Mesenteric fat pad (tissue), 1 donor: ENCODE measurements at places on chromosomes 7 and 10. TPM values are rescaled to one million over a fixed set of nuclear protein-coding genes. Genes with fewer than 3 reads are reported as not detected.

DNA sequence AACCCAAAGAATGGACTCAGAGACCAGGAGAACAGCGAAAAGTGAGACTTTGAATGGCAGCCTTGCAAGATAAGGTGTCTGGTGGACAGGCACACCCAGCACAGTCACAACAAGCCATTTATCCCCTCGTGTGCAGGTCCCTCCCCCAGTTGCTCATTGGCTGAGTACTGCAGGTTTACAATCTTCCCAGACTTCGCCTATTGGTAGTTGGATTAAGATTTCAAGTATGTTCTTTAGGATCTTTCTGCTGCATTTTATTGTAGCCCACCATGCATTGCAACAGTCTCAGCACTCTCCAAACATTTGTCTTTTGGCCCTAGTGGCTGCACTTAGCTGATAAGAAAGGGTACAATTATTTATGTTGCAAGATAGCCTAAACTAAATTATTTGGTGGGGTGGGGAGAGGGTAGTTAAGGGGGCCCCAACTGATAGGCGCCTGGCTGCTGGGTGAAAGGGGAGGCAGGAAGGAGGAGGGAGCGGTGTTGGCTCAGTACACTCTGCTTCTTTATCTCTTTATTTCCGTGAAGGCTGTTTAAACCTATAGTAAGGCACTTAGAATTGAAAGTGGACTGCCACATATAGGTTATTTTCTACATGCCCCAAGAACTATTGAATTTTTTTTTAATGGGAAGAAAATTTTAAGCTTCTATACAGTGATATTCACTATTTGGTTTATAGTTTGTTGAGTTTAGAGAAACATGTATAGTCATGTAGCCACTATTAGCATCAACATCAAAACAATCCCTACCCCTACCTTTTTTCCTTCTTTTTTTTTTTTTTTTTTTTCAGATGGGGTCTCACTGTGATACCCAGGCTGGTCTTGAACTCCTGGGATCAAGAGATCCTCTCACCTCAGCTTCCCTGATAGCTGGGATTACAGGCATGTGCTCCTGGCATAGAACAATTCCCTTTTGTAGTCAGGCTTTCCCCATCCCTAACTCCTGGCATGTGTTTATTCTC is 54.2 kb downstream of the GUSB start:
- DNase-seq, result no peak

Gene ABCC2
- total RNA-seq, result 2.8 TPM

Gene SP8
- not detected for total RNA-seq

GRCh38 chr10:52729271-52730104 is 43.1 kb downstream of the MBL2 start:
- DNase-seq, result no peak

DNA sequence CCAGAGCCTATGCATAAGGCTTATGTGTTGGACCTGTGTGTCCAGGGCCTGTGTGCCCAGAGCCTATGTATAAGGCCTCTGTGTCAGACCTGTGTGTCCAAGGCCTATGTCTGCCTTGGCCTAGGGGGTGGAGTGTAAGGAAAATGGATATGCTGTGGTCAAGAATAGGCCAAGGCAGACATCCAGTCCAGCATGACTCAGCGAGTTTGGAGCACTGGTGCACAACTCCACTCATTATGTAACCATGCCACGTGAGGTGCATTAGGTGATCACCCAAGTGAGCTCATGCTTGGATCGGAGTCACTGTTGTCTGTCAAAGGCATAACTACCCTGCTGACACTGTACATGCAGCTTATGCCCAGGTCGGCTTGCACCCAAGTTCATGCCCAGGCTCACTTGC is 238.9 kb downstream of the CACNA2D1 start:
- DNase-seq, result peak; percentile 51

Gene EFCAB10
- not detected for total RNA-seq

Gene ELMO1
- 48.9 TPM for total RNA-seq

DNA sequence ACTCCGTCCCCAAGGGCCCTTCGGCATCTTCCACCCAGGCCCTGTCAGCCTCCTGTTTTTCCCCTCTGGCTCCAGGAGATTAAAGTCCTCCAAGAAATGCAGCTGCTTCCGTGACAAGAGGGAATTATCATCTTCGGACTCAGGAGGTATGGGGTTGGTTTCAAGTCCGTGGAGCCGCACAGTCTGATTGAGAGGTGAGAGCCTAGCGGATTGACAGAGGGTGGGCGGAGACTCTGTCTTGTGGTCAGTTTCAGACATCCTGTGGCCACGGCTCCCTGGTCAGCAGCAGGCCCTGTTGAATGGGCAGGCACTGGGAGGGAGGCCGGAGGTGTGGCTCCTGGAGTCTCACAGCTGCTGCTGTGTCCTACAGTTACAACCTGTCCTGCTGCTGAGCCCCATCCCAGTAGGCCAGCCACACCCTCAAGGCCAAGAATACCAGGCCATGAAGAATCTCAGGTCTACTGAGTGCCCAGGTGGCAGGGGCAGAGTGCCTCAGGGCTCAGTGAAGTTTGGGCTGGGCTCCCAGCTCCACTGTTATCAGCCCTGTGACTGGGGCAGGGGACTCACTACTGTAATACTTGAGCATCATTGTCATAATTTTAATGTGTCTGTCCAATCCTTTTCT is 49.3 kb upstream of the ZNF716 start:
- DNase-seq, result no peak

DNA sequence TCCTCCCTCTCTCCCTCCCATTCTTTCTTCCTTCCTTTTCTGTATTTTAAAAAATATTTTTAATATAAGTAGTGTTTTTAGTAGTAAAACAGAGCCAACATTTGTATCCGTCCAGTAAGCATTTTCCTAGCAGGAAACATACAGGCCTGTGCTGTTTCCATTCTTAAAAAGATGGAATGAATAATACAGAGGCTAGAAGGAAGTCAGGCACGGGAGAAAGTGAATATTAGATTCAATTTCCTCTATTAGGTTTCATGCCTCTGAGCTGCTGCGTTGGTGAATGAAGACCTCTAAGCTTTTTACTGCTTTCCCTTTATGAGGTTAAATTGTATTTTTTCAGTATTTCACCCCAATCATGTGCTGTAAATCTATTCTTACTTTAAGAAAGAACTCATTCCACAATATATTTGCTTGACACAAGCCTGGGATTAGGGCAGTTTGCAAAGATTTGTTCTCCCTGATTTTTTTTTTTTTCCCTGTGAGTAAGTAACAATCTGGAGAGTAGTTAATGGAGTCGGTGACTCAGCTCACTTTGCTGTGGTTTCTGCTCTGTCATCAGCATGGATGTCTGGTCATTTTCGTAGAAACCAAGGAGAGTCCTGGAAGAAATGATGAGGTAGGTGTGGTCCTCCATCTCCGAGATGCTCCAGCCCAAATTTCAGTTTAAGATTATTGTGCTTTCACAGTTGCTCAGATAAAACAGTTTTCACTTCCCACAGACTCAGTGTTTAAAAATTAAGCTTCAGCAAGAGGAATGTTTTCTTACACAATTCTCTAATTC is 76.1 kb upstream of the PITRM1 start:
- no peak for DNase-seq

DNA sequence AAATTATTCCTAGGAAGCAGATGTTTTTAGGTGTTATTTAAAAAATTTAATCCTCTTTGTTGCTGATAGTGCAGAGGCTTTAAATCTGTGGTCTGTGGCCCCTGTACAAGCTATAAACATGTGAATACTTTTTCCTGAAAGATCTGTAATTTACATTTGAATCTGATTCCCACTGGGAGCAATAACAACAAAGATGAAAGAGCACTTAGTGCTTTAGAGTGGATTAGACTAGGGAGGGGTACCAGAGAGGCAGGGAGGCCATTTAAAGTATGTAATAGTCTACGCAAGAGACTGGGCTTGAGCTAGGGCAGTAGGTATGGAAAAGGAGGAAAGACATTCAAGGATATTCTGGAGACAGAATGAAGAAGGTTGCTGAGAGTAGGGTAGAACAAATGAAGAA is 19.1 kb downstream of the BTRC start:
- DNase-seq, result no peak

- no peak for DNase-seq
Observed at GRCh38 chr10:82738592-82738991, 863.6 kb downstream of the NRG3 start.

DNA sequence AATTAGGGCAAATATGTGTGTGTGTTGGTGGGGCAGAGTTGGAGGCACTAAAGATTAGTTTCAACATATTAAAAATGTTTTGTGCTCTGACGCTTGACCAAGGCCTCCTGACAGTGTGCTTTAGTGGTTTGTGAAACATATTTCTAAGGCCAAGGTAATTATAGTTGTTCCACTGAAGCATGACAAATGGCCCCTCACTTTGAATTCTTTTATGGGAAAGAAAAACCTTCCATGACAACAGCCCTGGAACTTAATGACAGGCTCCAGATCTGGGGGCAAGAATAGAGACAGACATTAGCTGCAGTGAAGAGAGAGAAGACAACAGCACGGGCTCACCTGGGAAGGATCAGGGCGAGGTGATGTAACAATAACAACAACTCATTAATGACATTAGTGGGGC is 155.8 kb downstream of the CHN2 start:
- no peak for DNase-seq

DNA sequence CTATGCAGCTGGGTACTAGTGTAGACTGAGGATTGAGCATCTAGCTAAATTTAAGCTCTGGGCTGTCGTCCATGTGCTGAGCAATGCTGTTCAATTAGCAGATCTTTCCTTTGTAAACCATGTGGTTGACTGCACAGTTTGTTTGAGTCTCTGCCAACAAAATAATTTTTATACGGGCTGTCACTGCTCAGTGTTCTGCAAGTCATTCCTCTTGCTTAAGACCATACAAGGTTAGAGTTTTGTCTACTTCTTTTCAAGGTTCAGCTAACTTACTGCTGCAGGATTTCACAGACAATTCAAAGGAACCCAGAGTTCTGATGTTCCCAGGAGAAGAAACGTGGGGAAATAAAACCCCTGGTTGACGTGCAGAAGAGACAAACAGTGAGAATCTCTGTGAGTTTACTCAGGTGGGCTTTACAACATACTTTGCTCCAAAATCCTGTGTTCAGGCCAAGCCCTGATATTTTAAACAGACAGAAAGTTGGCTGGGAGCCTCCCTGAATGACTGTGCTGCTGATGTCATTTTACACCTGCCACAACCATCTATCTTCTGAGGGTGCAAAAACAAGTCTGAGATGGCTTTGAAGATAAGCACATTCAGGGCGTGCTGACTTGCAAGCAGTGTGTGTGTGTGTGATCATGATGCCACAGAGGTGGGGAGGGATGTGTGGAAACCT is 177.1 kb upstream of the SVIL start:
- no peak for DNase-seq
